ENCODE measurements at places on chromosomes 3 and 15. TPM values are rescaled to one million over a fixed set of nuclear protein-coding genes. Genes with fewer than 3 reads are reported as not detected.

The RRP9 gene
- 34.5 TPM for total RNA-seq

The ZBBX gene
- total RNA-seq: not detected

The ALS2CL gene
- 0.17 TPM for total RNA-seq

The RBPMS2 gene
- total RNA-seq: 0.59 TPM

The LINGO1 gene
- not detected for total RNA-seq

The GOLGA6L26 gene
- total RNA-seq: not detected

The FILIP1L gene
- 12.6 TPM for total RNA-seq

The ITPKA gene
- 15.6 TPM for total RNA-seq

The LTK gene
- total RNA-seq: 0.50 TPM

The NEO1 gene
- 10.0 TPM for total RNA-seq

The CNTN3 gene
- 0.84 TPM for total RNA-seq

The ADCY5 gene
- total RNA-seq: under 0.01 TPM

The STRIT1 gene
- not detected for total RNA-seq

The PLA2G4E gene
- not detected for total RNA-seq

The A4GNT gene
- total RNA-seq: not detected

The AP3B2 gene
- 0.15 TPM for total RNA-seq

The NR2E3 gene
- not detected for total RNA-seq

The NUSAP1 gene
- total RNA-seq: 106 TPM

The GOLGA8J gene
- not detected for total RNA-seq

The STX19 gene
- total RNA-seq: not detected

The PDE8A gene
- total RNA-seq: 19.0 TPM

The DNAH12 gene
- not detected for total RNA-seq

The OSTN gene
- total RNA-seq: not detected

Data from bronchus fibroblast of lung (primary cell).